Stimulated activated CD4-positive, alpha-beta T cell treated with anti-CD3 and anti-CD28 coated beads, Interleukin-1b, Interleukin-23, amount 100 ng/mL, for 1 hour (primary cell): ENCODE measurements at places on chromosomes 1 and 21.
A peak's percentile ranks its signal among the peaks of the same experiment; 100 is the strongest.

DNA sequence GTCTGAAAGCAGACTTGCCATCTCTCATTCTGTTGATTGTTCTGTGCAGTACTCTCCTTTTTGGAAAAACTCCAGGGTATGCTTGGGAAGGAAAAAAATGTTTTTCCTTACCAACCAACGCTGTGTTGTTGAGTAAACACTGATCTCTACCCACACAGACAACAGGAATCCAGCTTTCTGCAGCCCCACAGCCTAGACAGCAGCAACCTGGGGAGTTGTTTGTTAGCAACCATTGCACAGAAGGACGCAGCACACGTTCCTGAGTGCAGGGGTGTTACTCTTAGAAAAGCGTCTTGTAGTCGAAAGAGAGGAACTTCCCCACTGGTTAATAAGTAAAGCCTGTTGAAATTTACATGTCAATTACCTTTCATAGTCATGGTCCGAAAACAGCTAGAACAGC lies 56.6 kb downstream of the SMYD2 start:
- DNase-seq = no peak

GRCh38 chr1:224504297-224505041 lies 69.9 kb upstream of the WDR26 start:
- DNase-seq = no peak

GRCh38 chr1:66315671-66316070 lies 218.3 kb upstream of the SGIP1 start:
- DNase-seq = no peak

DNA sequence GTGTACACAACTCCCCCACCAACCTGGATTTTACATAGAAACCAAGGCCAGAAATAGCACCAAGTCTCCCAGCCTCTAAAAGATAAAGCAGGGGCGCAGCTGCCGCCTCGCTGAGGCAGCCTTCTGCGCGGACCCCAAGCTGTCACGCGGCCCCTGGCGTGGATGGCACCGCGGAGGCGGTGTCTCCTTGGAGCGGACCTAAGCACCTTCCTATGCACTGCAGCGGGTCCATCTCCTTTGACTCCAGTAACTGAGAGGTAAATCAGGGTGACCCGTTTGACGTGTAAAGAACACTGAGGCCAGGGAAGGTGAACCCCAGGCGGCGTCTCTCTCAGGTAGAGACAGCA lies 17.0 kb downstream of the ZNF697 start:
- no peak for DNase-seq

DNA sequence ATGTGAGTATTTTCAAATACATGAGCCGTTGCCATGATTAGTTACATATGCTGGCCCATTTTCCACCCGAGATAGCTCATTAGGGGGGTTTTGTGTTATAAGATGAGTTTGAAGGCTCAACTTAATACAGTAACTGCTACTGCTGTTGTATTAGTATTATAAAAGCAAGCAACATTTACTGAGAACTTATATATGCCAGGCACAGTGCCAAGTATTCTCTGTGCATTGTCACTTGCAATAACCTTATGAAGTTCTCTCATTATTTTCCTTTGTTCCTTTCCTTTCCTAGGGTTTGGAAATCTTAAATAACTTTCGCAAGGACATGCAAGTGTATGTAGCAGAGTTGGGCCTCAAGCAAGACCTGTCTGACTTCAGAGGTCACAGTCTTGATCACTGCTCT lies 107.9 kb downstream of the RYR2 start:
- DNase-seq = no peak

- no peak for DNase-seq
These were observed 18.3 kb downstream of the KAZN start for GRCh38 chr1:14616632-14617396.

DNA sequence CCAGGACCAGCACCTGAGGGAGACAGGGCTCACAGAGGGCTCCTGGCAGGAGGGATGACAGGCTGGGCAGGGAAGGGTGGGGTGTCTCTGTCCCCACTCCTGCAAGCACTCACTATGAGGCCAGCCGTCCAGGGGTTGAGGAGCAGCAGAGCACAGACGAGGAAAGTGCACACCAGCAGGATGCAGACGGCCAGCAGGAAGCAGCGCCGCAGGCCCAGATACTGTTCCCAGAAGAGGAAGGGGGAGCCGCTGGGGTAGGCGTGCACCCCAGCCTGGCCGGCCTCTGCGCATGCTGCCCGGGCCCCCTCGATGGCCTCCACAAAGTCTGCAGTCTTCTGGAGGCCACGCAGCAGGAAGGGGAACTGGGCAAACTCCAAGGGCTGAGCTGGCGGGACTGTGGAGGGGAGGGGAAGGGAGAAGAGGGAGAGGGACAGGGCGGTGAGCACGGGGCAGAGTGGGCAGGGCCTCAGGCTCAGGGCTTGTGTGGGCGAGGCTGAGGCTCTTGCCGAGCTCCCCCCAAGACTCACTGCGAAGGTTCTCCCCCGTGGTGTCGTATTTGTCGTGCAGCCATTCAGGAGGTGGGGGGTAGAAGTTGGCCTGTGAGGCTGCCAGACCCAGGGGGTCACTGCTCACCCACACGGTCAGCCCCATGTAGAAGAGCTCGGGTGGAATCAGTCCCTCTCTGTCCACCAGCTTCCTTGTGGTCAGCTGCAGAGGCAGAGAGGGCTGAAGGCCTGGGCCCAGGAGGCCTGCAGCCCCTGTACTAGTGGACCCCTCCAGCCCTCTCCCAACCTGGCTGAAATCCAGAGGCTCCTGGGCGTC lies 16.5 kb downstream of the PTCH2 start:
- DNase-seq = no peak

- DNase-seq = no peak
These were observed 181.7 kb downstream of the DHRS3 start for GRCh38 chr1:12436345-12436658.

GRCh38 chr1:32963746-32964460 lies 706 bp downstream of the RNF19B start:
- peak; percentile 29 for DNase-seq

- no peak for DNase-seq
These were observed 19.7 kb downstream of the TNNT2 start for GRCh38 chr1:201357636-201358348.

DNA sequence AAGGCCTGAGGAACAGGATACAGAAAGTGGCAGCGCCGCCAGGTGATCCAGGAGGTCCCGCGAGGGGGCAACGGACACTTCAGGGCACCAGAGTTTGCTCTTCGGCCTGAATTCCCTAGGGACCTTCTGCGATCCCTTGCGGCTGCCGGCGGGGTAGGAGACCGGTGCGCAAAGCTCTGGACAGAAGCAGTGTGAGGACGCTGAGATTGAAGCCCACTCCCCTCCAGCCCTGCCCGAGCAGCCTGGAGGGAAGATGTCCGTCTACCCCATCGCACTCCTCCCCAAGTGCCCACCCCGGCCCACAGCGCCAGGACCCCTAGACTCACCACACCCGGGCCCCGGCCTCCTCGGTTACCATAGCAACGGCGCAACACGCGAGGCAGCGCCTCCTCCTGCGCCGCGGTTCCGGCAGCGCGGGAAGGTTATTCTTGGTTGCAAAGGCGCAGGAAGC lies at the start of gene ANKRD45:
TSS of gene ANKRD45 (minus strand) at position 361 of the 451 bp plus-strand sequence. CDS start 10,433 bp downstream, outside the sequence.
- DNase-seq = no peak

GRCh38 chr1:37561133-37562132 lies 4.7 kb downstream of the DNALI1 start:
- DNase-seq = no peak

- no peak for DNase-seq
These were observed 437.0 kb downstream of the MATN1 start for GRCh38 chr1:30286241-30286987.

DNA sequence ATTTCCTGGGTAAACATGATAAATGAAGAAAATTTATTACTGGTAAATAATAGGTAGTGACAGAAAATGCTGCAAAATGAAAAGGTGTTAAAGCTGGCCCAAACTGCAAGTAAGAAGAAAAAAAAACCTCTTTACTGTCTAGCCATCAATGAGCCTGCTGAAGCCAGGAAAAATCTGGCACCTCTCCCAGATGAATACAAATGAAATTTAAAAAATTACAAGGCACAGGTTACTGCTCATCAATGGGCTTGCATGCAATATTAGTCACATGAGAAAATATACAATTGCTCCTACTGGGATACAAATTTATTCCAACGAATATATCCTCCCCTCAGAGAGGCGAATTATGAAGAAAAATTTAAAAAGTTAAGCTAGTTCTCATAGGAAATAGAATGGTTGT lies 1422.5 kb downstream of the KCNT2 start:
- DNase-seq = no peak

DNA sequence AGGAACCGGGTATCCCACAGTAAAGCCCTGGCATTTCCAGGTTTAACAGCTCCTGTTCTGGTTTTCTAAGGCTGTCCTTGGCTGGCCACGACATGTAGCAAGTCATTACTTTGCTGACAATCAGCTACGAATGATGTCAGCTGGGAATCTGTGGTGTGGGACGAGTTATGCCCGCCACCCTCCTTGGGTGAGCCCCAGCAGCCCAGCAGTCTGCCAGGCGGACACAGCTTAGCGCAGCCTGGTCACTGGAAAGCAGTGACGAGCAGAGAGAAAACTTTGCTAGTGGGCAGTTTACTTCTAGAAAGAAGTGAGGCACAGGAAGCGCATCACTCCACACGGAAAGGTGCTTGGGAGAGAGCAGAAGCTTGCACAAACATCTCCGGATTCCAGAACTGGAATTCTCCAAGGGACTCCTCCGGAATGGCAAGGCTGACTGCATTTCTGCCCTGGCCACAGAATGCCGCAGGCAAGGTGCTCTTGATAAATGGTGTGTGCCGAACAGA lies 15.5 kb upstream of the ZNF436 start:
- no peak for DNase-seq

- DNase-seq = no peak
These were observed 14.8 kb upstream of the ETV3L start for GRCh38 chr1:157114183-157115121.

- no peak for DNase-seq
These were observed 100.9 kb upstream of the DPT start for GRCh38 chr1:168829876-168830275.

GRCh38 chr21:28426545-28426944 lies 566.1 kb downstream of the LTN1 start:
- DNase-seq = no peak

DNA sequence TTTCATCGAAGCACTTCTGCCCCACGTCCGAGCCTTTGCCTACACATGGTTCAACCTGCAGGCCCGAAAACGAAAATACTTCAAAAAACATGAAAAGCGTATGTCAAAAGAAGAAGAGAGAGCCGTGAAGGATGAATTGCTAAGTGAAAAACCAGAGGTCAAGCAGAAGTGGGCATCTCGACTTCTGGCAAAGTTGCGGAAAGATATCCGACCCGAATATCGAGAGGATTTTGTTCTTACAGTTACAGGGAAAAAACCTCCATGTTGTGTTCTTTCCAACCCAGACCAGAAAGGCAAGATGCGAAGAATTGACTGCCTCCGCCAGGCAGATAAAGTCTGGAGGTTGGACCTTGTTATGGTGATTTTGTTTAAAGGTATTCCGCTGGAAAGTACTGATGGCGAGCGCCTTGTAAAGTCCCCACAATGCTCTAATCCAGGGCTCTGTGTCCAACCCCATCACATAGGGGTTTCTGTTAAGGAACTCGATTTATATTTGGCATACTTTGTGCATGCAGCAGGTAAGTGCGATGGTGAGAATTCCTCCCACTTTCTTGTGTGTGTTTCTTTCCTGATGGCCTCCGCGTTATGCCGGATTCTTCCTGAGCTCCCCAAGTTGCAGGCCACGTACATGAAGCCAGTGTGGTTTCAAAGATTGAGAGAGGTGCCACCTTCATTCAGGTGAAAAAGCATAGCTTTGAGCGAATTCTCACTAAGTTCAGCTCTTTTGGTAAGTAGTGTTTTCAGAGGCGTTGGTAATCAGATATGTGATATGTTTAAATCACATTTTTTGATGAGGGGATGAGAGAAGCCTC lies 6.0 kb downstream of the NFIA start:
- DNase-seq = no peak

DNA sequence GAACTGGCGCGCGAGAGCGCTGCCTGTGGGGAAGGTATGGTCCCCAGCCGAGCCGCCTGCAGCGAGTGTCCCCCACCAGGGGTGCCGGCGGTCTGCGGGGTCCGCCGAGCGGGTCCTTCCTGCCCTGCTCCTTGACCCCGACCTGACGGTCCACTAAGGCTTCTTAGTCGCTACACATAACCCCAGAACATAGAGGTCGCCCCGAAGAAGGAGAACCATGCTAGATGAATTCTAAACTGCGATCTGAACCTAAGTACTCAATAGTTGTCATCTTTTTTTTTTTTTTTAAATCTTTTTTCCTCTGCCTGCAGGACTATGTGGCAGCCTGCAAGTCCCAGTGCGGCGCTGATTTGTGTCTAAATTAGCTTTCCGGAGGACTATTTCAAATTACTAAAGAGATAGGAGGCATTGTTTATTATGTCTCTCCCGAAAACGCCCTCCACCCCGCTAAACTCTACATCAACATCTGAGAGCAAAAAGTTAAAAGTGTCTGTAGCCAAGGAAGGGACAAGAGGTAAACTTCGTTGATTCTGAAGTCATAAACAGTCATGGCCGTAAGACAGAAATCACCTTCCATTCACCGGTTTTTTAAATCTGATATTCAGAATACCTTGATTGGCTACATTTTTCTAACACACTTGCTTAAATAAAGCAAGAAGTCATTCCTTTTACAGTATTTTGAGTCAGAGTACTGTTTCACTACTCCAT lies 476 bp downstream of the AXDND1 start:
- no peak for DNase-seq

- no peak for DNase-seq
These were observed 359.2 kb downstream of the RRAGC start for GRCh38 chr1:38500352-38500751.

- DNase-seq = no peak
These were observed 115.6 kb upstream of the SLC45A1 start for GRCh38 chr1:8202182-8202905.

DNA sequence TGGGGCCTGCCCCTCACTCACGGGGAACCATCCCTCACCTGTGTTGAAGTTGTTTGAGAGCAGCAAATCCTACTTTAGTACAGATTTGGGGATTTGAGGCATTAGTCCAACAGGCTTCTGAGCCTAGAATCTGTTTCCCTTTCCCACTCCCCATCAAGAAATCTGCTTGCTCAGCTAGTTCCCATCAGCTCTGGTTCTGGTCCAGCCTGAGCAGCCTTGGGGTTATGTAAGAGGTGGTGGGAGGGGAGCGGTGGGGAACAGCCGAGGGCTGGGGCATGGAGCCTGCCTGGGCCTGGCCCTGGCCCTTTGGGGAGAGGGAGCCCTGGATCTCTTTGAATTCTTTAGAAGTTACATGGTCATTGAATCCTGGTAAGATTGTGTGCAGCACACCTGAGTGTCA lies 4.1 kb downstream of the GSTM5 start:
- no peak for DNase-seq

GRCh38 chr21:38386967-38387366 lies 111.3 kb downstream of the ERG start:
- DNase-seq = no peak
